ENCODE measurements at places on chromosomes 5 and 9.

- no peak for DNase-seq
Observed at GRCh38 chr9:112007575-112008240, 111.1 kb downstream of the UGCG start.

DNA sequence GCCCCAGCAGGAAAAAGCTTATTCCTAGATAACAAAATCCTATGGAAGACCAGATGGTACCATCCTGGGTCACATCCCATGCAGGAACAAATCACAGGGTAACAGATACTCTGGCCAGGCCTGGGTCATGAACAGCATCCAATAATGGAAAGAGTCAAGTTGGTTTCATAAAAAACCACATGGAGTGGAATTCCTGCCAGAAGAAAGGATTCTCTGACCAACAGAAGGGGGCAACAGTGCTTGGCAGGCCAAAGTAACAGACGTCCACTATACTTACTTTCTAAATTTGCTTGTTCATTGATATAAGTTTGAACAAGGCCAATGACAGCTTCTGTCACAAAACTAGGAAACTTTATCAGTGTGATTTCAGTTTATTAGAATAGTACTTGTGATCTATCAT is 273.5 kb downstream of the ARRDC3 start:
- DNase-seq = no peak

GRCh38 chr5:39947657-39948056 is 522.9 kb upstream of the DAB2 start:
- DNase-seq = no peak

- DNase-seq = no peak
Observed at GRCh38 chr5:14261235-14261634, 118.1 kb downstream of the TRIO start.
